Head of caudate nucleus (tissue), 42 donors: ENCODE measurements at places on chromosomes 11 and 22.

DNA sequence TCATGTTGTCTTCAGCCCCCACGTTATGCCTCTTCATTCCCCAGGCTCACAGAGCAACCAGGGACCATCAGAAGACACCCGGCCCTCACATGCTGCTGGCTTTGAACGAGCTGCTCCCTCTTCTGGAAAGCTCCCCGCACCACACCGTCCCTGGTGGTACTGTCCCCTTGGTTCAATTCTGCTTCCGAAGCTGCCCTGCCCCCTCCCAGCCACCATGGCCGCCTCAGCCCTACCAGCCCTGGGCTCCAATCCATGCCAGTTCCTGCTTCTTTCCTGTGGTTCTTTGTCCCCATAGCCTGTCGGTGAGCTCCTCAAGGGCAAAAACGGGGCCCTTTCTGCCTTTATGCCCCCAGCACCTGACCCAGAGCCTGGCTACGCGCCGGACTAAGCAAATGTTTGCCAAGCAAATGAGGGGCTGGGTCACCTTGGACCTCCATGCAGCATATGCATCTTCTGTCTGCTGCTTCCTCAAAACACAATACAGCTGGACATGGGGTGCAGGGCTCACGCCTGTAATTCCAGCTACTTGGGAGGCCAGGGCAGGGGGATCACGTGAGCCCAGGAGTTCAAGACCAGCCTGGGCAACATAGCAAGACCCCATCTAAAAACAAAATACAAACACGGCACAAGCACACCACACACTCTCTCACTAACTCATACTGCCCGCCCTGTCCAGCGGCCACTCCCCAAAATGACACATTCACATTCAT is 21.3 kb downstream of the TNKS1BP1 start:
- DNase-seq, result no peak

DNA sequence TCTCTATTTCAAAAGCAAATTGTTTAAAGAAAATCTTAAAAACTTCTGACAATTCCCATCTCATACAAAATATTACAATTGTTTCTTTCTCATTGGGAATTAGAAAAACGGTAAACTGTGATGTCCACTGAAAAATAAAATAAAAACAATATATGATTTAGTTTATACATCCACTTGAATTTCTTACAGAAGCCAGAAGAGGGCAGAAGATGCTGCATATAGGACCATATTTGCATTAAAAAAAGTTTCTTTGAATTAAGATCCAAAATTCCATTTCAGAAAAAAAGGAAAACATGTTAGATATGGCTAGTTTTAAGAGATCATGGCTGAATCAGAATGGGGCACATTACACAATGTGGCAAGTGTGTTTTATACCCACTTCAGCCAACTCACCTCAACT is 39.3 kb upstream of the LRRC4C start:
- DNase-seq, result no peak

GRCh38 chr11:13355191-13355590 is 77.6 kb downstream of the BMAL1 start:
- DNase-seq, result no peak

- DNase-seq, result no peak
Observed at GRCh38 chr11:45110562-45110961, 35.9 kb upstream of the PRDM11 start.

DNA sequence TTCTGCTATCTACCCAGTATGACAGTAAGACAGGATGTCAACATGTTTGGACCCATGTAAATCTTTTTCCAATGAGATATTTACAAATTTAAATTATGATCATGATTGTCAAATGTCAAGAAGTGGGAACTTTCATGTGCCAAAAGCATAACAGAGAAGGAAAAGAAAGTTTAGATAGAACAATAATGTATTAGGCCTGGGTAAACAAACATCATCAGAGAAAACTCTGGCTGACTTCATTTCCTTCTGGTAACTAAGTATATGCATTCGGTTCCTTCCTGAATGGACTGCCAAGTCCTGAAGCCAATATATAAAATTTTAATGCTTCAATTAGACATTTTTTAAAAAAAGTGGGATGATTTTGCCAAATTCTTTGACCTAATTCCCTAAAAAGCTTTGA is 16.5 kb downstream of the RNF141 start:
- DNase-seq, result no peak

DNA sequence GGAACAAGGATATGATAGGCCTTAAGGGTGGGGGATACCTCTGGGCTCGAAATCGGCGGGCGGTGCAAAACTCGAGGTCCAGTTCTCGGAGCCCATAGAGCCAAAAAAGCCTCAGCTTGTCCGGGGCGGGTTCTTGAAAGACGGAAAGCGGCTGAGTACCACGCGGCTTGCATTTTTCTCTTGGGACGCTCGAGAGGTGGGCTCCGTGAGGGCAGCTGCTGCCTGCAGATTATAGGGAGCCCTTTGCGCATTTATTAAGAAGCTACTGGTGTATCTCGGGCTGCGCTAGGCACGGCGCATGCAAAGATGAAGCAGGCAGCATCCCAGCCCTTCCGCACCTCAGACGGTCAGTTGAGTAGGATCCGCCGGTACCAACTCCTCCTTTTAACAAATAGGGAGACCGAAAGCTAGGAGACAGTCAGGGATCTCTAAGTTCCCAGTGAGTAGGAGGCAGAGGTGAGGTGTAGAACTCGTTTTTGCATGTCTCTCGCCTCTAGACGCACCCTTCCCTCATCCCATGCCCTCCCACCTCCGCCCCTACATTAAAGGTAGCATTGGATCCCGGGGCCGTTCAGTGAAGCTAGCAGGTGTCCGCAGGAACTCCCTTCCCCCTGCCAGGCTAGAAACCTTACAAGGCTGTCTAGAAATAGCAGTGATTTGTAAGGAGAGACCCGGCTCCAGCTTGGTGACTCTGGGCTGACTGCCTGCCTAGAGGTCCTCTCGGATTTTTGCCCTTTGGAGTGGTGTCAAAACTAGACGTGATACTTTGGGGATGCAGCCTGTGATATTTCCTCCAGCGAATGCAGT is 768 bp downstream of the LDHA start:
- DNase-seq, result peak; percentile 20

DNA sequence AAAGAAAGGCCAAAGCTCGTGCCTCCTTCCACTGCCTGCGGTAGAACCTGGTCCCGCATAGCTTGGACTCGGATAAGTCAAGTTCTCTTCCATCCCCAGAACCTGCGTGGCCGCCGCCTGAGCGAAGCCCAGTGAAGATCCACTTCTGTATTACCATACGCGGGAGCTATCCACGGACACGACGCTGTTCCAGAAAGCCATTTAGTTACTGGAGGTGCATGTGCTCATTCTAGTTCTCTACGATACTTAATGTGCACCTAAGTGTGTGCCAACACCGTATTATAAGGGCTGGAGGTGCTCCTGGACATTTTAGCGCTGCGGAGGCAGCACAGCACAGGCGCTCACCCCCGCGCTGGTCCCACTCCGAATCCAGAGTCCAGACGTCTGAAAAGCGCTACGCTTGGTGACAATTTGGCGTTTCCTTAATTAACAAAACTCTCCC is 1.4 kb downstream of the WT1 start:
- DNase-seq, result peak; percentile 27

DNA sequence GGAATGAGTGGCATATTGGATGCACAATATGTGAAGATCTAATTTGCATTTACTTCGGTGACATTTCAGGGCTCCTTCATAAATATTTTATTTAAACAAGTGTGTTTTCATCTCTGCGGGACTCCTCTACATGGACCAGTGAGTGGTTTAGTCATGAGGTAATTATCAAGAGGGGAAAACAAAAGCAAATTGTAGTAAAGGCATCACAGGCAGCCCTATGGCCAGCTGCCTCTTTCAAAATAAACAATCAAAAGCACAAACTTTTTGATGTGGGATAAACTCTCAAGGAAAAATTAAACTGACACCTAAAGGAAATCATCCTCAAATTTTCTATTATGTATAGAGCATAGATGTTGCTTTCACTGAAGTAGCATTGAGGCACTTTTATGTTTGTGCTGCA is 6.0 kb downstream of the SYT9 start:
- DNase-seq, result no peak

DNA sequence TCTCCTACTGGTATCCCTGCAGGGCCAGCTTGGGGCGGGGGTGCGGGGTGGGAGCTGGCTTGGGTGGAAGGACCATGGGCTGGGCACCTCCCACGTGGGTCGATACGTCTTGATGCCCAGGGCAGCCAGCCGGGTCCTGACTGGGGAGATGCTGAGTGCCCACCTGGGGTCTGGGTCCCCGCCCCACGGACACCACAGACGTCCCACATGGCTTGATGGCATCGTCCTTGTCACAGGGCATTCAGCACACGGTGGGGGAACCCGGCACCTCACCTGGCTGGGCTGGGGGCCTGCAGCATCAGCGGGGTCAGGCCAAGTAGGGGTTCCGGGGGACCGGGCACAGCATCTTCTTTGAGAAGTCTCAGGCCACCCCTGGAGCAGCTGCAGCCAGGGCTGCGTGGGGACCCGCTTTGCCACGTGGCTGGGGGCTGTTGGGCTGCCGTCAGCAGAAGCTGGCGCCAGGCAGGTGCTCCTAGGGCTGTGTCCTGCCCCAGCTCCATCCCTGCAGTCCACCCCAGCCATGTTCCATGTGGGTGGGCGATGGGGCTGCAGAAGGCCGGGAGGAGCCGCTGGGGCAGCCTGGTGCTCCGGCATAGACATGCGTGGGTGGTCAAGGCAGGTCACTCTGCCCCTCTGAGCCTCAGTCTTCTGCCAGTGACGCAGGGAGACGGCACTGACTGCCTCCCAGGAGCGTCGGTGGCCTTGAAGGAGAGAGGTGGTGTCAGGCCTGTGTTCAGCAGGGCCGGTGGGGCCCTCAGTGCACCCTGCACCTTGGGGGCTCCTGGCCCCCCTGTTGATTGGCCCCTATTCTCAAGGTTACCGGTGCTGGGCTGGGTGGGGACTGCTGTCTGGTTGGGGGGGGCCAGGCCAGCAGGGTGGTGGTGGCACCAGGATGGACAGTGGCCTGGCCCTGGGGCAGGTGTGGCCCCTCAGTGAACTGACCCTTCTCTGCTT is 8.4 kb downstream of the SELENOO start:
- DNase-seq, result no peak

GRCh38 chr11:59560290-59560701 is 49.0 kb downstream of the OR4D9 start:
- DNase-seq, result peak; percentile 86

GRCh38 chr11:8531312-8531711 is 62.7 kb downstream of the STK33 start:
- DNase-seq, result no peak

DNA sequence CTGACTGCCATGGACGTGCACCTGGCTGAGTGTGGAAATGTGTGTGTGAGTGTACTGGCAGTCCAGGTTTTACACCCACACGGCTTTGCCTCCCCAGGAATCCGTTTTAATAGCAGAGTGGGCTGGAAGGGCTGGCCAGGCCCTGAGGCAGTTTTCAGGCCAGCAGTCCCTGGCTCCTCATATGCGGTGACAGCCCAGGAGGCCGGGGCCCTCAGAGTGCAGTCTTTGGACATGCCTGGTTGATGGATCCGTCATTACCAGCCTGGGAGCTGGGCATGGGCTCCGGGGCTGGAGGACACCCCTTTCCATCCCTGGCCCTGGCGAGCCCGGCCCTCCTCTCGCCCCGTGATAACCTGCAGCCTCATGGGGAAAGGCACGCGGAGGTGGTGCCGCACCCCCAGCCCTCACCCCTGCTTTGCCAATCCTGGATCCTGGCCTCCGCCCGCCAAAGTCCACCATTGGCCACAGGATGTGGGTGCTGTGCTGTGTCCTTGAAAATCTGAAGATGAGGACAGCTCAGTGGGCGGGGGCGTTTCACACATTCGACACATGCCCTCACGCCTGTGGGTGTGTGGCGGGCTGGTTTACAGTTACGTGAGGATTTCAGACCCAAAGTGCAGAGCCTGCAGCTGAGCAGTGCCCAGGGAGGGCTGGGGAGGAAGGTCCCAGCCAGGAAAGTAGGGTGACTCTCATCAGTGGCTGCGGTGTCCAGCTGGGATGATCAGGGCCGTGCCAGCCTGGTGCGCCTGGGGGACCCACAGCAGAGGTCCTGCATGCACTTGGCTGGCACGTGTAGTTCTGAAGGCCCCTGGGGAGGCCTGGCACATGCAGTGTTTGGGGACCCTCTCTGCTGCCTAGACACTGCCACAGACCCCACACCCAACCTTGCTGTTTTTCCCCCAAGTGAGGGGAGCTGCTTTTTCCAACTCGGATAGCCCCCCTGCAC is 55.1 kb downstream of the RTN4R start:
- DNase-seq, result no peak

- DNase-seq, result no peak
Observed at GRCh38 chr11:62925308-62925707, 4.1 kb upstream of the CHRM1 start.

GRCh38 chr11:1138097-1138496 is 19.7 kb upstream of the MUC5AC start:
- peak; percentile 15 for DNase-seq

DNA sequence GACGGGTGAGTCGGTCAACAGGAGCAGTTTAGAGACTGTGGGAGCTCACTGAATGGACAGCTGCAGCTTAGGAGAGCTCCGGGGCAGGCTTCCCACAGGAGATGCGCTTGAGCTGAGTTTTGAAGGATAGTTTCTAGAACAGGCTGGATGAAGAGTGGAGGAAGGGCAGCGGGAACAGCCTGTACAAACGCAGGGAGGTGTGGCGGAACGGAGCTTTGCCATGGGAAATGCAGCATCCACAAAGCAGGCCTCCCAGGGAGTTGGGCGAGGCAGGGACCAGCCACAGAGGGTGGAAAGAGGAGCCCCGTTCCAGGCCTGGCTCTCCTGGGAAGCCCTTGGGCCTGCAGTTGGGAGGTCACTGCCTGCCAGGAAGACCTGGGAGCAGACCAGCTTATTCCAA is 26.8 kb upstream of the TEF start:
- no peak for DNase-seq

- no peak for DNase-seq
Observed at GRCh38 chr11:90698238-90698637, 475.4 kb upstream of the CHORDC1 start.

DNA sequence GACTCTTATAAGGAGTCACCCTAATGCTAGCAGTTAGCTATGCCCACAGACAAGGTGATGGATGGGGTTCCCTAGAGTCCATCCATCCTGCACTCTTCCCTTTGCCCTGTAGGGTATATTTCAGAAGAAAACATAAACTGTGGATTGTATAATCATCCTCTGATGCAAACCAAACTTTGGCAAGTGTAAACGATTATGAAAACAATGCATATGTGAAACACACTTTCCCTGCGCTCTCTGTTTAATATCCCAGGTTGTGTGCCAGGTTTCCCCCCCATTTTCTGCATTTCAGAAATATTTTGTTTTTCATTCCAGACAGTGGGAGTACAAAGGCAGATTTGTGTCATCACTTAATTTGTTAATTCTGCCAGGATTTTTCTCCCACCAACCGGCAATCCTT is 110.0 kb downstream of the LDLRAD3 start:
- no peak for DNase-seq

DNA sequence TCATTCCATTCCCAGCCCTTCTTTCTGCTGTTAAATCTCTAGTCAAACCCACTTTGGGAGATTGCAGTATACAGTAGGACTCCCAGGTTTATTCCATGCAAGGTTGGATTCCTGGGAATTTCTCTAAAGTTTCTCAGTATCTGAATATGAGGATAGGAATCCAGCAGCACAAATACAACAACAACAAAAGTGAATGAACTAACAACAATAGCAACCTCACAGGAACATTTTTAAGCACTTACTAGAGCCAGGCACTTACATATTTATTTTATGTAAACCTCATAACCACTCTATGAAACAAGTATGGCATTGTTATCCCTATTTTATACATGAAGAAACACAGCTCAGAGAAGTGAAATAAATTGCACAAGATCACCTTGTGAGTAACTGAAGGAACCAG is 1.9 kb downstream of the MMP7 start:
- DNase-seq, result no peak

GRCh38 chr11:63906585-63906984 is 10.4 kb downstream of the RCOR2 start:
- peak; percentile 52 for DNase-seq
